Activated naive CD4-positive, alpha-beta T cell treated with anti-CD3 and anti-CD28 coated beads, Interleukin-2, amount 50 U/mL, for 16 hours (primary cell): ENCODE measurements at places on chromosomes 5 and 9.

DNA sequence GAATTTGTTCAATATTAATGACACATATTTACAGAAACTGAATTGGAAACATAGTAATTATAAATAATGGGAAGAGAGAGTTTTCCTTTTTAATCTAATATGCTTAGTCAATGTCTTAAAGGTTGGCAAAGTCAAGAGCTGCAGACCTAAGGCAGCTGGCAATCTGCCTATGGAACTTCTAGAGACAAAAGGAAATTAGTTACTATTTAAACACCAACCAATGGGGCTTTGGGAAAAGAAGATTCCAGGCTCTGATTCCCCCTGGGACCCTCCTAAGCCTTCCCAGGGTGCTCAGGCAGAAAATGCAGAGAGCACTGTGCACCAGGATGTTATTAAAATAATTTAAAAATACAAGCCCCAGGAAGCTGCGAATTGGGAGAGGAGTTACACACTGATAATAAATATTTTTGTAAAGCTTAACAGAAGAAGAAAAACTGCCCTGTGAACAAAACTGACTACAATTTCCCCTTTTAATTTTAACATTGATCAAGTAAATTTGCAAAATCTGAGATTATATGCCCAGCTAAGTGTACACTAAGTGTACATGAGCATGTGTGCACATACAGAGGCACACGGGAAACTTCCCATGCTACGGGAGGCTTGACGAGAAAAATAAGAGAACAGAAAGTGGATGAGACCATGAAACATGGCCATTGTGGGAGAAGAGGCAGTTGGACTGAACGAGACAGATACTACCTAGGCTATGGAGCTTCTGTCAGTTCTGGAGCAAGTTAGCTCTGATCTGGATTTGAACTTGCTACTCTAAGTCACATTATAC lies 77.4 kb upstream of the ADAMTS16 start:
- DNase-seq = no peak

- no peak for DNase-seq
Observed at GRCh38 chr5:74369173-74369572, 271.4 kb downstream of the ENC1 start.

- peak; percentile 89 for DNase-seq
Observed at GRCh38 chr9:129496473-129497004, 124.4 kb downstream of the C9orf50 start.

DNA sequence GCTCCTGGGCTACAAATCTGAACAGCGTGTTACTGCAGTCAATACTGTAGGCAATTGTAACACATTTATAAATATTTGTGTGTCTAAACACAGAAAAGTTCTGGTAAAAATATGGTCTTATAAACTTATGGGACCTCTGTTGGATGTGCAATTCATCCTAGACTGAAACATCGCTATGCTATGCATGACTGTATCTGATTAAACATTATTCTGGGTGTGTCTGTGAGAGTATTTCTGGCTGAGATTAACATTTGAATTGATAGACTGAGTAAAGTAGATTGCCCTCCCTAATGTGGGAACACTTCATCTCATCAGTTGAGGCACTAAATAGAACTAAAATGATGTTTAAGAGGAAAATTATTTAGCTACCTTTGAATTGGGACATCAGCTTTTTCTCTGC lies 24.3 kb upstream of the PRDM9 start:
- DNase-seq = no peak

GRCh38 chr5:122774519-122774860 lies 390 bp upstream of the SNX2 start:
- no peak for DNase-seq

GRCh38 chr5:127433526-127433925 lies 83.9 kb upstream of the PRRC1 start:
- DNase-seq = no peak

GRCh38 chr9:106481013-106481609 lies 381.9 kb upstream of the ZNF462 start:
- no peak for DNase-seq

- DNase-seq = peak; percentile 70
Observed at GRCh38 chr9:137028263-137029057, 423 bp upstream of the ABCA2 start.

DNA sequence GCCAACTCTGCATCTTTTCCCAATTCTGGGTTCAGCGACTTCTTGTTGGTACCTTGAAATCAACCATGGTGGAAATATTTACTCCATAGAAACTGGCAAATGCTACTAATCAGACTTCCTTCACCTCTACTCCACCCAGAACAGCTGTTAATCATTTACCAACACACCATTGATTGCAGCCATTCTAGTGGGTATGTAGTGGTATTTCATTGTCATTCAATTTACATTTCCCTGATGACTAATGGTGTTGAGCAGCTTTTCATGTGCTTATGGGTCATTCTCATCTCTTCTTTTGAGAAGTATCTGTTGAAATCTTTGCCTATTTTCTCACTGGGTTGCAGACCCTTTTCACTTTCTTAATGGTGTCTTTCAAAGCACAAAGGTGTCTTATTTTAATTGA lies 122.4 kb upstream of the MSX2 start:
- no peak for DNase-seq

- DNase-seq = no peak
Observed at GRCh38 chr9:74036549-74037231, 460.4 kb upstream of the RORB start.

DNA sequence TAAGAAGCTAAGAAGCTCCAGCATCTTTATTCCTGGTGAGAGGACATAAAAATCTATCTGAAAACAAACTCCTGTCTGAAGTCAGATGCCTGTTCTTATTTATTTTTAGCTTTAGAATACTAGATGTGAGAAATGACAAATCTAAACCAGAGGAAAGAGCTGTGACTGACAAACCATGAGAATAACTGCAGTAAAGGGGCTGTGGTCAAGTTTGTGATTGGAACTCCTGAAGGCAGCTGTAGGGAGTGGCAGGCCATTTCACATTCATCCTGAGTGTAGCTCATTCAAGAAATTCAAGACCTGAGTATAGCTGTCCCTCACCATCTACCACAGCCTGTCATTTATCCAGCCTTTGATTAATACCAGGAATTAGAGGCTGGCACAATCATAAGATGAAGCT lies 718.8 kb downstream of the BRINP1 start:
- DNase-seq = no peak

GRCh38 chr5:93278896-93279295 lies 302.1 kb downstream of the NR2F1-AS1 start:
- no peak for DNase-seq

- DNase-seq = peak; percentile 64
Observed at GRCh38 chr9:136769710-136770191, 5.4 kb upstream of the LCN15 start.

DNA sequence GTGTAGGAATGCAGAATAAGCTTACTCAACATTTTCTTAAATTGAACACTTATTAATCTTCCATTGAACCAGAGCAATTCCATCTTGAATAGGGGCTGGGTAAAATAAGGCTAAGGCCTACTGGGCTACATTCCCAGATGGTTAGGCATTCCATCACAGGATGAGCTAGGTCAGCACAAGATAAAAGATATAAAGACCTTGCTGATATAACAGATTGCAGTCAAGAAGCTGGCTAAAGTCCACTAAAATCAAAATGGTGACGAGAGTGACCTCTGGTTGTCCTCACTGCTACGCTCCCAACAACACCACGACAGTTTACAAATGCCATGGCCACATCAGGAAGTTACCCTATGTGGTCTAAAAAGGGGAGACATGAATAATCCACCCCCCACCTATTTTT lies 156.1 kb downstream of the NXNL2 start:
- no peak for DNase-seq

DNA sequence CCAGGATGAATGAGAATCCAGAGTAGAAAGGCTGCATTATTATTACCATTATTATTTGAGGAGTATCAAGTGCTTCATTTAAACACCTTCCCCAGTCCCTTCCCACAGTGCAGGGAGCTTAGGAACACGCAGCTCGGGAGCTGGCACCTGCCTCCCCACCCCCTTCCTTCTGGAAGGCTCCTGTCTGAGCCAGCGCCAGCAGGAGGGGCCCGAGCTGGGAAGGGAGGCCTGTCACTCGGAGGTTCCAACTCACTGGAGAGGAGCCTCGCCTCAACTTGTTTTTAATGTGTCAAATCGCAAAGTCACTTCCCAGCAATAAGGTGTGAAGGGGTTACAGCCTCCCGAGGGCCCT lies 156.4 kb upstream of the IRX4 start:
- no peak for DNase-seq

DNA sequence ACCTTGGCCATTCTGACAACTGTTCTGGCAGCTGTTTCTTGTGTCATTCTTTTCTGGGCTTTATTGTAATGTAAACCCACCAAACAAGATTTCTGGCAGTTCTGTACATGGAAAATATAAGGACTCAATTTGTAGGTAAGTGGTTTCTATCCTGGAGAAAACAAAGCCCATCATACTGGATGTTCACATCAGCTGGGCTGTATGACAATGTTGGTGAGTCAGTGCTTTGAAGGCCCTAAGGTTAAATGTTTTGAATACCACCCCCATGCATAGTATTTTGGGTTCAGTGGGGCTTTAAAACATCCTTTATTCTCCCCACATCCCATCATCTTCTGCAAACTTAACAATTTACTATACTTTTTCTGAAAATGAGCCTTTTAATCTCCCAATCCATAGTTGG lies 52.5 kb downstream of the SH3GL2 start:
- no peak for DNase-seq

GRCh38 chr5:14406554-14406849 lies 175.1 kb upstream of the OTULINL start:
- DNase-seq = no peak

- DNase-seq = no peak
Observed at GRCh38 chr5:60163762-60164161, 270.2 kb upstream of the PDE4D start.

DNA sequence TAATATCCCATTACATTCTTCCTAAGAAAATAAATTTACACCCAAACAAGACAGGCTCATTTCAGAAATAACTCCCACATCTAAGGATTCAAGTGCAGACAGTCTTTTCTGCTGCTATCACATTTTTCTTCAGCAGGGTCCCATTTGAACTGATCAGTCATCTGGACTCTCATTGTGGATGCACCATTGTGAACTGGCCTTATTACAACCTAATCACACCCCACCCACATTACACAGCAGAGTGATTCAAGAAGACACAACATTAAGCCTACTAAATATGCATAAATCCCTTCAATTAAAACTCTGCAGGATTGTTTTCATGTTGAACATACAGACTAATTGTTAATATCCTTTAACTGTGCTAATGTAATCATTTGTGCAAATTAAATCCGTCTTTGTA lies 146.2 kb downstream of the CDH12 start:
- DNase-seq = no peak

GRCh38 chr9:2620919-2621721 lies 467 bp upstream of the VLDLR start:
- peak; percentile 69 for DNase-seq

DNA sequence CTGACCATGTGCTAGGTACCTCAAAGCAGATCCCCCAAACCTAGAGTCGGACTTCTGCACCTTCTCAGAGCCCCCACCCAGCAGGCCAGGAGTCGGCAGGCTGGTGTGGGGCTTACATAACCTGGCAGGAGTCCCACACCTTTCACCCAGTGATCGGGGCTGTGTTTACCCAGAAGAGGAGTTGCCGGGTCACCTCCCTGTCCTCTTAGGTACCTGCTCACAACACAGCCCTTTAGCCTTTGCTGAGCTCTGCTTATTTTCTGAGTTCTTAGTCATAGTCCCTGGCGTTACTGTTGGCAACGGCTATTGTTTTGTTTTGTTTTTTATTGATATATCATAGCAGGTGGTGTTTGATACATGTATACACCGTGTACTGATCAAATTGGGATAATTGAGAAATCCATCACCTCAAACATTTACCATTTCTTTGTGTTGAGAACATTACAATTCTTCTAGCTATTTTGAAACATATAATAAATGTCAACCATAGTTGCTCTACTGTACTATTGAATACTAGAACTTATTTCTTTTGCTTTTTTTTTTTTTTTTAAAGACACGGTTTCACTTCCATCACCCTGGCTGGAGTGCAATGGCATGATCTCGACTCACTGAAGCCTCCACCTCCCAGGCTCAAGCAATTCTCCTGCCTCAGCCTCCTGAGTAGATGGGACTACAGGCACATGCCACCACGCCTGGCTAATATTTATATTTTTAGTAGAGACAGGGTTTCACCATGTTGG lies 10.4 kb upstream of the EEIG1 start:
- DNase-seq = no peak

DNA sequence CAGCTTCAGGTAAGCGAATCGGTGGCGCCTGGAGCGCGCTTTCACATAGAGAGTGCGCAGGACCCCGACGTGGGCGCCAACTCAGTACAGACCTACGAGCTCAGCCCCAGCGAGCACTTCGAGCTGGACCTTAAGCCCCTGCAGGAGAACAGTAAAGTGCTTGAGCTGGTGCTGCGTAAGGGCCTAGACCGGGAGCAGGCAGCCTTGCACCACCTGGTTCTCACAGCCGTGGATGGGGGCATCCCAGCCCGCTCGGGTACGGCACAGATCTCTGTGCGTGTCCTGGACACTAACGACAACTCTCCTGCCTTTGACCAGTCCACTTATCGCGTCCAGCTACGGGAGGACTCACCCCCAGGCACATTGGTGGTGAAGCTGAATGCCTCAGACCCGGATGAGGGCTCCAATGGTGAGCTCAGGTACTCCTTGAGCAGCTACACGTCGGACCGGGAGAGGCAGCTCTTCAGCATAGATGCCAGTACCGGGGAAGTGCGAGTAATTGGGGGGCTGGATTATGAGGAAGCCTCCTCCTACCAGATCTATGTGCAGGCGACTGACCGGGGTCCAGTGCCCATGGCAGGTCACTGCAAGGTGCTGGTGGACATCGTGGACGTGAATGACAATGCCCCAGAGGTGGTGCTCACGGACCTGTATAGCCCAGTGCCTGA lies 1.1 kb downstream of the PCDHAC2 start:
- no peak for DNase-seq

- no peak for DNase-seq
Observed at GRCh38 chr5:159033351-159033657, 66.4 kb downstream of the EBF1 start.

GRCh38 chr9:97615439-97616072 lies 17.6 kb downstream of the TSTD2 start:
- DNase-seq = peak; percentile 45

- no peak for DNase-seq
Observed at GRCh38 chr9:122124048-122124447, 30.9 kb upstream of the TTLL11 start.

DNA sequence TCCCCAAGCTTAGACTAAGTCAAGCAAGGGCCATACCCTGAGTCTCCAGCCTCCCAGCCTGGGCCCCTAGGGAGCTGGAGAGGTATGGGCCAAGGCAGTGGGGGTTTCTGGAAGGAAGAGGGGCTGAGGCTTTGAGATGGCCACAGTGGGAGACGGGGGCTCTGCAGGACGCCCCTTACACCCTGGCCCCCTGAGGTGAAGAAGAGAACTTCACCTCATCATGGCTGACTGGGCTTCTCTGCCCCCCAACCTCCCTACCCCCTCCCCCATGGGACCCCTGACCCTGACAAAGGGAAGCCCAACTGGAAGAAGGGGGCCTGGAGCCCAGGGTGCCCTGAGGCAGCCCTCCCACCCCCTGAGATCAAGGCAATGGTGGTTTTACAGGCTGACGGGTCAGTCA lies 25.8 kb downstream of the PCDH1 start:
- no peak for DNase-seq

GRCh38 chr5:37807621-37808301 lies 32.1 kb downstream of the GDNF start:
- DNase-seq = no peak
